ENCODE measurements at places on chromosomes 1 and 21. TPM values are rescaled to one million over a fixed set of nuclear protein-coding genes. Genes with fewer than 3 reads are reported as not detected.
A peak's percentile ranks its signal among the peaks of the same experiment; 100 is the strongest.

PRRX1 gene
- total RNA-seq = not detected

- peak; percentile 39 for DNase-seq
Observed at GRCh38 chr1:236354330-236355147, 39.5 kb upstream of the EDARADD start.

DNA sequence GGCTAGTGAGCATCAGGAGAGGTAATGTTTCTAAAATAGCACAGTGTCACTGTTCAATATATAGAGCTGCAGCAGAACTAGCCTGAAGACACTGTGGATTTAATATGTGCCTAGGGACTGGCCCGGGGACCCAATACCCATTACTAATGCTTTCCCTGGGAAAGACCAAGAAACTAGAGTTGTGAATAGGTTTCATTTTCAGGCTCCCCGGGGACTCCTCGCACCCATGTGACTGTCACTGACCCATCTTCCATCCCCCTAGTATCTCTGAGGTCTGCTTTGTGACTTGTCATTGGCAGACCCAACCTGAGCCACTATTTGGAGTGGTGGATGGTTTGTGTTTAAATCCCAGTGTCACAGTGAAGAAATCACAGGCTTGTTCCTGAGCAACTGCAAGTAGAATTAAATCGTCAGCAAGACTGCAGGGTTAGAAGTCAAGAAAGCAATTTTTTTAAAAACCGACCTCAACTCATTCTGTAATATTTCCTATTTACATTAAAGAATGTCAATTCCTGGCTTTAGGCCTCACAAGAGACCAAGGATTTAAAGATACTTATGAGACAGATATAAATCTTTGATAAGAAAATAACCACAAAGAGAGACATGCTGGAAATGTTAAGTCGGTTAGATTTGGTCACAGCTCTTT is 130.0 kb upstream of the TNR start:
- no peak for DNase-seq

DNA sequence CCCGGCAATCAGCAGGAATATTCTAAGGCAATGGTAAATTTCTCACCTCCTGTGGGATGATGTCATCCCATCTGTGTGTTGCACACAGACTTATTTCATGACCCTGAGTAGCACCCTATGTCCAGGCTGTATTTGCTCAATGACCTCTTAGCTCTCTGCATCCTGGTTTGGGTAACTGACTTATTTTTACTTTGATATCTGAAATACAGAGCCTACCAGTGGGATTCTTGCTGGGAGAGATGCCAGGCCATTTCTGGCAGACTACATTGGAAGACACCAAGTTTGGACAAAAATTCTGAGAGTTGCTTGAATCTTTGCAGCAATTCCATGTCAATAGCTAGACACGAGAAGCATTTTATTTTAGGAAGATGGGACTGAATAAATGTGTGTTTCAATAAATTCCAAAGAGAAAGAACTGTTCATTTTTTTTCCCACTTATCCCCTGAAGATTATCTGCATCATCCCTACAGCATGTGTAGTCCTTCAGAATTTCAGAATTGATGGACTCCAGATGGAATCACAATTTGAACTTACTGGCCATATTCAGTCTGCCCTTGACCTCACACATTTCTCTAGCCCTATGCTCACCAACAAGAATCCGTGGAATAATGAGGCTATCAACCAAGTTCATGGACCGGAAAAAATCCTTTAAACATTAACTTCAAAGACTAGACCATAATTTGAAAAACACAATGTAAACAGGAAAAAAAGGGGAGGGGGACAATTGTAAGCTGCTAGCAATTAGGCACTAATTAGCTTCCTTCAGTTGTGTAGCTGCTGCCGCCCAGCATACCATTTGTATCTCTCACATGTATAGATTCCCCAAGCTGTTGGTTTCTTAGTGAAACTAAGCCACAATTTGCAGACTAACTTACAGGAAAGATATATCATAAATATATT is 226.5 kb downstream of the HMCN1 start:
- DNase-seq = no peak

DNA sequence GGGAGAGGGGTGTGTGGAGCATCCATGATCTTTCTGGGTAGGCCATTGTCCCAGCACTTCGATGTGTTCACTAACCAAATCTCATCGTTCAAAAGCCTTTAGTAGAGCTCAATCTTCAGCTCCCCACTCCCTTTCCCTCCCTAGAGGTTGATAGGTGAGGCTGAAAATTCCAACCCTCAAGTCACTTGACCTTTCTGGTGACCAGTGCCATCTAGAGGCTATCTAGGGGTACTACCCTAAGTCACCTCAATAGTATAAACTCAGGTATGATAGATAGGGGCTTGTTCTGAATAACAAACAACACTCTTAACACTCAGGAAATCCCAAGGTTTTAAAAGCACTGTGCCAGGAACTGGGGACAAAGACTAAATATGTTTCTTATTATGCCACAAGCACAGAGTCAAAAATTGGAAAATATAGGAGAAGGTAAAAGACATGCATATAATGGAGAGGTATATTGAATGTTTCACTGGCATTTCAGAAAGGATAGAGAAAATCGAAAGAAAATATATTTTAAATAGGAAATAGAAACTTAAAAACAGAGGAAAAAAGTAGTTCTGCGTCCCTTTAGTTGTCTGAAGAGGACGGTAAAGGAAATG is 42.9 kb upstream of the CD53 start:
- DNase-seq = peak; percentile 53

- no peak for DNase-seq
Observed at GRCh38 chr1:28087614-28088167, 719 bp downstream of the EYA3 start.

DNA sequence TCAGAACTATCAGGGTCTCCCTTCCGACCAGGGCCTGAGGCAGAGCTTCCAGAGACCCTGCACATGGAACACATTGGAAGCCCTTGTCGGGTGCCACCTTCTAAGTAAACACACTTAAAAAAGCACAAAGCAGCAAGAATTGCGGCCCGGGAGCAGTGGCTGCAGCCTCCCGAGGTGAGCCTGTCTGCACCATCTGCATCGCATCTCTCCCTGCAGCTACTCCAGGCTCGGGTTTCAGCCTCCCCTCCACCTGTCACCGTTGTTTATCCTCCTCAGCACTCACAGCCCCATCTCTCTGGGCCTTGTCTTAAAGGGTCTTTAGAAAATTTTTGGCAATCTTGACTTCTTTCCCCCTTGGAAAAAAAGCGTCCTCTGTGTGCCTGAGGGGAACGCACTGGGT is 95.1 kb upstream of the ARHGEF16 start:
- no peak for DNase-seq

- DNase-seq = no peak
Observed at GRCh38 chr1:20280341-20280740, 10.3 kb upstream of the VWA5B1 start.

DNA sequence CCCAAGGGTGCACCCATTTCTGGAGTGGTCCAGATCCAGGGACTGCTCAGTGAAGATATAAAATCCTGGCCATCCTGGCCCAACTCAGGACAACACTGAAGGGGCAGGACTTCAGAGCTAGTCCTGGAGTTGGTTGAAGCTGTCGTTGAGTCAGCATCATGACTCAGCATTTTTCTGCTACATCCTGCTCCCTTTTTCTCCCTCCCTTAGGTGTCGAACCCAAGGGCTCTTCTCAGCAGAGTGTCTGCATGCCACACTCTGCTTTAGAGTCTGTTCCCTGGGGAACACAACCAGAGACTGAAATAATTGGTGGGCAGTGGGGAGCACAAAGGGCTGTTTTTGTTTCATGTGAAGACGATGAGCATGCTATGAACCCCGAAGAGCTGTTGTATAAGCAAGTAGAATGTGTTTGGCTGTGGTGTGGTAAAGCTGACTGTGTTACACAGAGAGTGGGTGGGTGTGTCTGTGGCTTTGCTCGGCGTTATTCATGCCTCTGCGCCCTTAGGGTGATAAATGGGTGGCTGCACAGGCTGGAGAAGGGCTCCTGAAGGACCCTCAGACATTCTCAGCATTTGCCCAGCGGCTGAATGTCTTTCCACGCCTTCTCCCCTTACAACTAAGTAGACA is 167.2 kb downstream of the CYYR1 start:
- DNase-seq = peak; percentile 49

- DNase-seq = no peak
Observed at GRCh38 chr1:45585110-45585426, 1.2 kb downstream of the NASP start.

- DNase-seq = no peak
Observed at GRCh38 chr21:42565886-42566523, 52.4 kb downstream of the SLC37A1 start.
